Tongue (tissue), 3 donors: ENCODE measurements at places on chromosomes 2 and 18. TPM values are rescaled to one million over a fixed set of nuclear protein-coding genes. Genes with fewer than 3 reads are reported as not detected.

- peak; percentile 45 for DNase-seq
Observed at GRCh38 chr2:4964579-4964978, 727.6 kb upstream of the SOX11 start.

- peak; percentile 58 for DNase-seq
Observed at GRCh38 chr2:44777537-44777936, 164.0 kb upstream of the SIX3 start.

GRCh38 chr2:53445383-53446070, 322.1 kb upstream of the CHAC2 start:
- no peak for DNase-seq

DNA sequence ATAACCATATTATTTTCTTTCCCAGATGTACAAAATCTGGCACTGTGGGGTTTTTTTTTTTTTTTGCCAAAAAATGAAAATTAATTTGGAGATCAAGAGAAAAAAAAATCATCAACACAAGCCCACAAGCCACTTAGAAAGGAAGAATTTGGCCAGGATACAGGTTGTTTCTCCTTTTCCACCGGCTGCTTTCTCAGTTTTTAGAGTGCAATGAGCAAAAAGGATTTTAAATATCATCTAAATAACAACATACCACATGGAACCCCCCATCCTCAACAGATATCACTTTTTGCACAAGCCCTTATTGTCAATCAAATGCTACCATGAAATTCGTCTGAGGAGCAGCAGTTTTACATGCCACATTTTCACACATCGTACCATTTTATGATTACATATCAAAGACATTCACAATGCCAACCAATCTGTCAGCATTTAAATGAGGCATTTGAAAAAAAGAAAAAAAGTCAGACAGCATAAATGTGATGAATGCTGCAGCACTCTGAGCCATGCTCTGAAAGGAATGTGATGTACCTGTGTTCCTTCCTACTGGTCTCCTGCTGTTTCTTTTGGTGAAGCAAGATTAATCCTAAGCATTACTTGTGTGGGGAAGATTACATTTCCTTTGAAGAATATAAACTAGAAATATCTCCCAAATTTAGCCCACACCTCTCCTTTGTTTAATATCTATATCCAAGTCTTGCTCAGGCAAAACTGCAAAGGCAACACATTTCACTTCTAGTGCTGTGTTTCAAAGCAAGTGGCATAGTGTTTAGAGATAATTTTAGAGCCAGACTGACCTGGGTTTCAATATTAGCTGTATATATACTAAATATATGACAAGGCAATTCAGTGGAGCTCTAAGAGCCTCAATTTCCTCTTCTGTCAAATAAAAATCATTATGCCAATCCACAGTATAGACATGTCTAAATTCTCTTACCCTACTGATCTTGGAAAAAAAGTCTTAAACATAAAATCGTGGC, 391.3 kb downstream of the CMPK2 start:
- no peak for DNase-seq

The CPS1 gene
- 2.8 TPM for total RNA-seq

The LTBP1 gene
- 167 TPM for total RNA-seq

GRCh38 chr18:57480733-57481132, 45.6 kb downstream of the ONECUT2 start:
- DNase-seq, result no peak

DNA sequence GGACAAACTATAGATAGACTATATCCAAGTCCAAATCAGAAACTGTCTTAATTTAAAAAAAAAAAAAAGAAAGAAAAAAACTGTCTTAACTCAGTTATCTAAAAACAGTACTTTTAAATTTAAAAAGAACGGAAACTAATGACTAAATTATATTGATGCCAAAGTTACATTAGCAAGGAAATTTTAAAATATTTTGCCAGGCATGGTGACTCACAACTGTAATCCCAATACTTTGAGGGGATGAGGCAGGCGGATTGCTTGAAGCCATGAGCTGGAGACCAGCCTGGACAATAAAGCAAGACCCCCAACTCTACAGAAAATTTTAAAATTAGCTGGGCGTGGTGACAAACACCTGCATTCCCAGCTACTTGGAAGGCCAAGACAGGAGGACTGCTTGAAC, 30.9 kb downstream of the MEMO1 start:
- no peak for DNase-seq

GRCh38 chr2:118937817-118938216, 4.2 kb upstream of the MARCO start:
- no peak for DNase-seq

DNA sequence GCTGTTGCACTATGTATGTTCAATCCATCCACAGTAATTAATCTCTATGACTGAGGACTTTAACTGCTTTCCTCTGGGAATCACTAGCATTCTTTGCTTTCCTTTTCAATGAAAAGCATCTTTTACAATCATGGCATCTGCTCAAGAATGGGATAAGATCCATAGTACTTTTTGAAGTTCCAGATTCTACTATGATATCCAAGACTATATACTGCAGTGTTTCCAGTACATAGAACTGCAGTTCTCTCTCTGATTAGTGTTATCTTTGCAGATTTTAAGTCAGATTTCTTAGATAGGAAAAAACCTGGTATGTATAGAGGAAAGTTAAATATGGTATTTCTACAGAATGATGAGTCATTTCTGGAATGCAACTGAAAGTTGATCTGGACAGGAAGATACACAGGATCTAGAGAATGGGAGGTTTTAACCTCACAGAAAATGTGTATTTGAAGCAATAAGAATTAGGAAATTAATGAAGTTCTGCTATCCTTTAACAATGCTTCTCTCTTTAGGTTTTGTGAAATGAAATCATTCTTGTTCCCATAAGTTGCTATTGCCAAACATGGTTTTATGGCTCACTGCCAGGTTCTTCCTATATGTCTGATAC, 670.7 kb downstream of the ERBB4 start:
- peak; percentile 36 for DNase-seq

DNA sequence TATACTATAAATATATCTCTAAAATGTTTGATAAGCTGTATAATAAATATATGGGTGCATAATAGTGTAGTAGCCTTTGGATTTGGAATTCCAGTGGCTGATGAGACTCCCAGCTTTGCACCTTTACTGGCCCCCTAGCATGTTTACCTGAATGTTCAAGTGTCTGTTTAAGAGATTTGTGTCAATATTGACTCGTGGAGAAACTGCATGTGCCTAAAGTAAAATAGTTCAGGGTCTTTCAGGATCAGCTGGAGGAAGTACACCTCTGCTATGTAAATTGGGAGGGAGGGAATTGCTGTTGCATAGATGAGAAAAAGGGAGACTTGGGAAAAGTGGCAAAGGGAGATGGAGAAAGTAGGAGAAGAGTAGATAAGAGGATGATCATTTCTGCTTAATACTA, 23.9 kb downstream of the ME2 start:
- DNase-seq, result no peak

DNA sequence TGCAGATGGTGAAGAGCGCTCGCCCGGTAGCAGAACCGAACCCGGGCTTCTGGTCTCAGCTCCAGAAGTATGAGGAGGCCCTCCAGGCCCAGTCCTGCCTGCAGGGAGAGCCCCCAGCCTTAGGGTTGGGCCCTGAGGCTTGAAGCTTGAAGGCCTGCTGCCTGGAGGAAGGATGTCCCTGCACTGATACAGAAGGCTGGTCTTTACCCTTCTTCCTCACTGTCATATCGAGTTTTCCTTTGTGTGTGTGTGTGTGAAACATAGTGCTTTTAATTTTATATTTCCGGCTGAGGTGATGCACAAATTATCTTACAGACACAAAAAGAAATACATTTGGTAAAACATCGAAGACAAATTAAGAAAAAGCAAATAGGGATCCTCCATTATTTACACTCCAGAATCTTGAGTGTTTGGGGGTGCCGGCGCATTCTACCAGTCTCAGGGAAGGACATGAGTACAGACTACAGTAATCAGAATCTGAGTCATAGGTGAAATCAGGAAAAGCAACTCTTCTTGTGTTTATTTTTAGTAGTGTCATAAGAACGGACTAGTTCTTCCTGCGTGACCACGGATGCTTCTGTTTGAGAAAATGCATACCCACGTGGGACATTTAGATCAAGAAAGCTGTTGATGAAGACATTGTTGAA, 1.3 kb downstream of the DUSP28 start:
- no peak for DNase-seq

The KIAA2012 gene
- 0.21 TPM for total RNA-seq

DNA sequence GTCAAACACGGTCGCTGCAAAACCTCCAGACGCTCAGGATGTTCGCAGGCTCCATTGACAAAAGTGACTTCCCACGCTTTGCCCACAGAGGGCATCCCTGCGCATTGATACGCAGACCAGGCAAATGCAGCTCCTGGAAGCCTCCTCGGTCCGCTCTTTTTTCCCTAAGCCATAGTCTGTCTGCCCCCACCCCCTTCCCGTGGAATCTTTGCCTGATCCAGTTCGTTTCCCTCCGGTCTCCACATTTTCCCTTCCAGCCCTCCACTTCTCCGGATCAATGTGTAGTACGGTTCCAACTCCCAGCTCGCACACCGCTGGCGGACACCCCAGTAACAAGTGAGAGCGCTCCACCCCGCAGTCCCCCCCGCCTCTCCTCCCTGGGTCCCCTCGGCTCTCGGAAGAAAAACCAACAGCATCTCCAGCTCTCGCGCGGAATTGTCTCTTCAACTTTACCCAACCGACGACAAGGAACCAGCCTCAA, at the start of gene DCC:
DCC (plus strand) TSS at position 307 of the 481 bp plus-strand sequence. CDS start 591 bp downstream, outside the sequence.
- peak; percentile 72 for DNase-seq

The APOB gene
- total RNA-seq, result under 0.01 TPM

DNA sequence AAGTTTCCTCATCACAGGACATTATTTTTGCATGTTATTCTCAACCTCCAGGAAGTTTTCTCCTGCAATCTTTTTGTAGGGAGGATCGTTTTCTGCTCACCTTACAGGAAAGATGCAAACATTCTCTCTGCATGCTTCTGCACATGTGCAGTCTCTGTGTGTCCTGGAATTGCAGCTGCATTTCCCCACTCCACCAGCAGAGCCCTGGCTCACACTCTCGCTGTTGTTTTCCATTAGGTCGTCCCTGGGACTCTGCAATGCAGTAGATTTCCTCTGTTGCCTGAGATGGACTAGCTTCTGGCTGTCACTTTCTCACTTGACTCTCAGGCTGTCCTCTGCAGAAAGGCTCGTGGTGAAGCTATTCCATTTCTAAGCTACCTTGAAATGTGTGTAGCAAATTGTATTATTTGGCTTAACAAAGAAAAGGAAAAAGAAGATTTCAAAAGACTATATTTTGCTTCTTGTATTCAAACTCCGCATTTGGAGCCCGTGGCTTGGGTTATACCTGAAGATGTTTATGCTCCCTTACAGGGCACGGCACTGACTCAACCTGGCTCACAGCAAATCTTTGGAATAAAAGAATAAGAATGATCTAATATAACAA, 346.7 kb downstream of the RAD51AP2 start:
- DNase-seq, result peak; percentile 51

The SPP2 gene
- total RNA-seq, result not detected

DNA sequence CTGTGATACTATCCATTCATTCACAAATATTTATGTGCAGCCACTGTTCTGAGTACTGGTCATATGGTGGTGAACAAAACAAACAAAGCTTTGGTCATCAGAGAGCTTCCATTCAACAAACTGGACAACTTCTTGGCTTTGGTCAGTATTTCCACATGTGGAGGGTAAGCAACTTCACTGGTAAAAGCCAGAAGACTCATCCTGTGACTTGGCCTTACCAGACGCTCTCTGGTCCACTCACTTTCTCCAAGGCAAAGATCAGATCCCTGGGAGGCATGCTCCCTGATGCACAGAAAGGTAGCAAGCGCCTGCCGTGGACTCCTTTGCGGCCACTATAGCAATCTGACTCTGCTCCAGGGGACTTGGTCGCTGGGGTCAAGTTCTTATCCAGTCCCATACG, 179.5 kb downstream of the EN1 start:
- DNase-seq, result no peak

GRCh38 chr2:64523666-64524603, at the start of gene AFTPH:
Gene AFTPH (plus strand): TSS chr2:64524328. CDS start chr2:64551475, 27,147 bp downstream.
- DNase-seq, result peak; percentile 99

DNA sequence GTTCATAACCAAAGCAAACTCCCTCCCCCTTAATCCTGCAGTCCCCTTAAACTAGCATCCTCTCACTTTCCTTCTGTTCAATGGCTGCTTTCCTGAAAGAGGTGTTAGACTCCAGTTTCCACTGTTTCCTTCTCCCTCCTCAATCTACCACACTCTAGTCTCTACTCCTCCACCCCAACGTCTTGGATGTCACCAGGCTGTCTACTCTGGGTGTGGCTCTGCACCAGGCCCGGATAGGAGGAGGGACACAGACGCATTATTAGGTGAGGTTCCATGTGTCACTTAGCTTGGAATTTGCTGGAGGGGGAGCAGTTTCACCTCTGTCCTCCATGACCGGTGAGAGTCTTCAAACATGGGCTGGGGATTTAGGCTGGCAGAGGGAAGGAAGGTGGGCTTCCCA, 61.3 kb downstream of the MTHFD2 start:
- DNase-seq, result no peak

- peak; percentile 51 for DNase-seq
Observed at GRCh38 chr18:23982155-23983079, 32.1 kb upstream of the TTC39C start.

DNA sequence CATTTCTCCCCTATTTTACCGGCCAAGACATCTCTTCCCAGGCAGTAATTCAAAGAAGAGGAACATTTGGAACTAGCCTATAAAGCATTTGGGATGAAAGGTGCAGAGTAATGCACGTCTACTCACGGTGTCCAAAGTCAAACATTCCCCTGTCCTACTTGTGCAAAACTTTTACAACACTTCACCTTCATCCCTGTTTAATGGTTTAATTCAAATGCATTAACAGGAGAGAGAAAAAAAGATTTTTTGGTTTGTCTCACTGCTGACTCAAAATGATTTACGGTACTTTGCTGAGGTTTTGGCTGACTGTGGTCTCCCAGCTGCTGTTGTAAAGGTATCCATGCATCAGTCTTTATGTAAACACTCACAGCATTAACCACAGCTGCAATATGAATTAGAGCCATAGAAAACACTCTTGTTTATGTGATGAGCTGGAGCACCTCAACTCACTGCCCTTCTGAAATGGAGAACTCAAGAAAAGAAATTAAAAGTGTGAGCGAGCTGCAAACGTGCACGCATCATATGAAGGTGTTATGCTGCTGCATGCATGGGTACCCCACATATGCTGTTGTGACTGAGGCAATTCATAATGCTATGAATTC, 220.5 kb downstream of the PIEZO2 start:
- DNase-seq, result peak; percentile 91

DNA sequence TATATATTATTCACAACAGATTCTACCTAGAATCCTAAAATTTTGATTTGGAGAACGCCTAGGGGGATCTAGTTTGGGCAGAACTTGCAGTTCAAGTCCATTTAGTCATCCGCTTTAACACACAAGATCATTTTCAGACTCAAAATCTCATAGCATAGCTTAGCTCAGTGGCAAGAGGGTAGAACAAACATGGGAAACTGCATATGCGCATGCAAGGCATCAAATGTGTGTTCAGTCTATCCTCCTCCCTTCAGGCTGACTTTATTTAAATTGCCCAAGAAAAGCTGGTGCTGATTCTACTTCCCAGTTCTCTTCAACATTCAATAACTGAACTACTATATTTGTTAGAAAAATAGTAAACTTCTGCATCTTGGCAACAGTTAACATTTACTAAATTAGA, 79.6 kb upstream of the NRXN1 start:
- no peak for DNase-seq

- DNase-seq, result no peak
Observed at GRCh38 chr2:75513616-75514170, 47.0 kb downstream of the EVA1A start.
